ENCODE measurements at places on chromosomes 7 and 10.

DNA sequence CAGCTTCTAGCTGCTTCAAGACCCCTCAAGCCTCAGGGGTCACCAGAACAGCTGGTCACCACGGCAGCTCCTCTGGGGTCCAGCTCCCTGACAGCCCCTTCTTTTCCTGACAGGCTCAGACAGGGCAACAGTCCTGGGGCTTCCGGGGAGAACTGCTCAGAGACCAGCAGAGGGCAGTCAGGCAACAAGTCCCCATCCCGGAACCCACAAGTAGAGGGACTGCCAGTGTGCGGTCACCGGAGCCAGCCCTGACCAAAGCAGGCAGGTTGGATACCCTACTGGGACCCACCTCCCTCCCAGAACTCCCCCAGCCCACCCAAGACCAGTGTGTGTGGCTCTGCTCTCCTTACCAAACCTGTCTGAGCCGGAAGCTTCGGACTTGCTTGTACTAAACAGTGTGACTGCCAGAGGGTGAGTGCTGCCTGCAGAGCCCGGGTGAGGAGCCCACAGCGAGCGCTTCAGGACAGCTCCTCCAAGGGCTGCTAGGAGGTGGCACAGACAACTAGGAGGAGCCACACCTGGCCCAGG lies 40.3 kb downstream of the YKT6 start:
- peak; percentile 39 for DNase-seq

- no peak for DNase-seq
Observed at GRCh38 chr7:45092100-45092930, 3.5 kb upstream of the NACAD start.

DNA sequence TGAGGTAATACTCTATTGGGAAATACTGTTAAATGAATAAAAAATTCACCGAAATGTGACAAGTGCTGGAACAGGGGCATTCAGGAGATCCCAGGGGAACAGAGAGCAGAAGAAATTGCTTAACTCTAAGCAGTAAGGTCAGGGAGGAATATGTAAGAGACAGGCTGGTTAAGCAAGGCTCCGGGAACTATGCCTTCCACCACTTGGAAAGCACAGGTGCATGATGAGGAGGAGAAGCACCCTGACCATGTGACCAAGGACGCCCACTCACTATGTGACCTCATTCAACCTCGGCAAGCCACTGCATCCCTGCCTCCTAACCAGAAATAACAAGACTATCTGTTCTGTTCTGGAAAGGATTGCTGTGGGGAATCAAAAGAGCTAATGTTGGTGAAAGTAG lies 218.4 kb downstream of the ELMO1 start:
- no peak for DNase-seq

DNA sequence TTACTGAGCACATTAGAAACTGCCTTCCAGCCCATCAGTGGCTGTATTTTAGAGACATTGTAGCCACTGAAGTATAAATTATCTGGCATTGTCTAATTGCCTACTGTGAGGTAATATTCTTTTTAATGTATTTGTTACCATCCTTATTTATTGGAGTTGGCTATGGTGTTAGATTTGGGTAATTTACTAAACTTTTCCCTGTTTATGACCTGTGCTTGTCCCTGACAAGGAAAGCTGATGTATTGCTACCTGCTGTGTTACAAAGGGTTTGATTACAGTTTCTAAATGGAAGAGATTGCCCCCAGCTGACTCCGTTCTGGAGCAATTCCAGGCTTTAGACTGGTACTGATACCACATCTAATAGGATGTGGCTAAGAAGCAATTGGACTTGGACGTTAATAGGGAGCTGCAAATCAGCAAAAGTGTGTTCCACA lies 12.3 kb upstream of the ASCC1 start:
- DNase-seq: no peak

- DNase-seq: no peak
Observed at GRCh38 chr10:30169342-30169741, 110.0 kb upstream of the JCAD start.

DNA sequence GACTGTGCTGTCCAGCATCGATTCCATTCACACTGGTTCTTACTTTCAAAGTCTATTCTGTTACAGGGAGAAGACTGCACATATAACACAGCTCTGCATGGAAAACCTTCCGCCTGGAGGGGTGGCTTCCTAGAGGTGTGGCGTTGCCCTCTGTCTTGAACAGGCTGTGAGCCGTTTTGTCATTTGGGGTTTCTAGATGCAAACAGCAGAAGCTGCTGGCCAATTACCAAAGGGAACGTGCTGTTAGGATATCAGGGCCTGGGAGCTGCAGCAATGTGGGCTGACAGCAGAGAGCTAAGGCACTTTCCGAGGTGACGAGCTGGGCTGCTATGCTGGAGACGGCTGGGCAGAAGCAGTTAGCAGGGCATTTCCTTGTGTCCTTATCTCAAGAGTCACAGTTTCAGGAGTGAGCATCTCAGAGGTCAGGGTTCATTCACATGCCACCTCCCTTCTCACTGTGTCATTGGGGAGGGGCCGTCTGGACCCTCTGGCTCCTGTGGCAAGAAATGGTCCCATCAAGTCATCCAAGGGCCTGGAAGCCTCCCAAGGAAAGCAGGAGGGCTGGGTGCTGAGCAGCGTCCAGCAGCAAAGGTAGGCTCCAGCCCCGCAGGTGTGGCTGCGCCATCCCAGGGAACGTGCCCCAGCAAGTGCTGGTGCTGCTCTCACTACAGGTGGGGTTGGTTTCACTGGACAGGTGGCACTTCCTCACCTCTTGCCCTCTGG lies 106.5 kb downstream of the WDR37 start:
- DNase-seq: no peak

GRCh38 chr7:151104411-151105235 lies 18.3 kb downstream of the AGAP3 start:
- DNase-seq: peak; percentile 77

DNA sequence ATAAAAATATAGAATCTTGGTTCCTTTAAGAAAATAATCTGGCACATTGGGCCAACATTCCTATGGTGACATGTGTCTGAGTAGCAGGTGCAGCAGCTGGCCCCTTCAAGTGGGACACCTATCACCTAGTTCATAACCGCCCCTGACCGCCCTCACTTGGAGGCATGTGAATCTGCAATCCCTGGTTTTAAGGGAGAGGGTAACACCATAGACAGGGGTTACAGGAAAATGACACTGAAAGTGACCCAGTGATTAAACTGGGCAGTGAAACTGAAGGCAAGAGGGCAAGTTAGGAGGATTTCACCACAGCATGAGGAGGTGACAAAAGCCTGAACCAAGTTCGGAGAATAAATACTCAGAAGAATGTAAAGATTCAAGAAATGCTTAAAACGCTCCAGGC lies 1.1 kb downstream of the RSU1 start:
- DNase-seq: no peak

DNA sequence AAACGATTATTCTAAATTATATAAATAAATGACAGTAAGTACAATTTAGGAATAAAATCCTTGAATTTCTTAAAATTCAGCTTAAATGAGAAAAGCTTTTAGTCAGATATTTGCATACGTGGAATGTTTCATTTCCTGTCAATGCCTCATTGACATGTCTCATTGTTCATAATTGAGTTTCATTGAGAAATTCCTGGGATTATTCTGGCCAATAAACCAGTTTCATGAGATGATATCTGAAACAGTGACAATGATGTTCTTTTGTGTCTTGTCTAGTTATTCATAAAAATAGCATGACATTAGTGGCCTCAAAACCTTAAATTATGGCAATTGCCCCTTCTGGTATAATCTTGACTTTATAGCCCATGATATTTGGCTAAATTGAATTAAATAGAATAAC lies 95.8 kb downstream of the DKK1 start:
- no peak for DNase-seq

DNA sequence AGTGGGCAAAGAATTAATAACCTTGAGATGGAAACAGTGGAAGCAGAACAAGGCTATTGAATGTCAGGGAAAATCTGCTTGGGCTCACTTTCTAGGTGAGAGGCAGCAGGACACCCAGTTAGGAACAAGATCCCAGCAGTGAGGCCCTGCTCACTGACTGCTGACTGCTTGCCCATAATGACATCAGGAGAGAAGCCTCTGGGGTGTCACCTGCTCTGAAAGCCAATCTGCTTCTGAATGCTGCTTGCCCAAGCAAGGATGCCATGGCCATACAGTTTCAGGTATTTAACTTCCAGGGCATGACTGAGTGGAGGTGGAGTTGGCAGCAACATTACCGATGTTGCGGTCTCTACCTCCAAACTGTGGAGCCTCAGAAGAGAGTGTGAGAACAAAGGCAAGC lies 11.7 kb upstream of the WAPL start:
- no peak for DNase-seq

DNA sequence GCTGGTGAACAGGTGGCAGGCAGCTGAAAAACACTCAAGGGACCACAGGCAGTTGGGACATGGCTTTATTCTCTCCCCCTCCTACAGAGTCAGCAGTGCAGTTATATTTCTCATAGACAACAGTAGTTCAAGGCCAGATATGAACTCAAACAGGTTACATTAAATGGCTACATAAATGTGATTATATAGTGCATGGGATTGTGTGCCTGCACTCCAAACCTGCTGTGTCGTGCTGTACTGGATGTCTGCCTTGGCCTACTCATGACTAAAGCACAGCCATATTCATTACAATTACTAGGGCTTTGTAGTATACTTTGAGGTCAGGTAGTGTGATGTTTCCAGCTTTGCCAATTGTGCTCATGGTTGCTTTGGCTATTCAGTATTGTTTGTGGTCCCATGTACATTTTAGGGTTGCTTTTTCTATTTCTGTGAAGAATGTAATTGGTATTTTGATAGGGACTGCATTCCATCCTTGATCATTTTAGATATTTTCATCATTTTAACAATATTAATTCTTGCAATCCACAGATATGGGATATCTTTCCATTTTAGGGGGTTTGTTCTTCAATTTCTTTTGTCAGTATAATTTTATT lies 393.6 kb downstream of the CNTNAP2 start:
- DNase-seq: no peak

GRCh38 chr7:110877016-110877415 lies 213.9 kb upstream of the LRRN3 start:
- DNase-seq: no peak

- no peak for DNase-seq
Observed at GRCh38 chr7:121394709-121395140, 1.4 kb downstream of the FAM3C start.

All from HFF-Myc (cell line).